Activated CD4-positive, alpha-beta T cell treated with anti-CD3 and anti-CD28 coated beads, Interleukin-2, amount 50 U/mL, for 48 hours (primary cell): ENCODE measurements at places on chromosomes 5 and 9.

- DNase-seq: no peak
Observed at GRCh38 chr5:133124891-133125290, 73.1 kb downstream of the HSPA4 start.

- no peak for DNase-seq
Observed at GRCh38 chr5:59164041-59164830, 581.4 kb downstream of the RAB3C start.

- no peak for DNase-seq
Observed at GRCh38 chr9:121709798-121710197, 58.4 kb downstream of the DAB2IP start.

GRCh38 chr5:145697251-145697990, 137.7 kb downstream of the PRELID2 start:
- peak; percentile 18 for DNase-seq

GRCh38 chr5:132049093-132049492, 11.4 kb upstream of the IL3 start:
- DNase-seq: no peak

GRCh38 chr5:65946198-65946745, 19.9 kb downstream of the ERBIN start:
- DNase-seq: no peak

DNA sequence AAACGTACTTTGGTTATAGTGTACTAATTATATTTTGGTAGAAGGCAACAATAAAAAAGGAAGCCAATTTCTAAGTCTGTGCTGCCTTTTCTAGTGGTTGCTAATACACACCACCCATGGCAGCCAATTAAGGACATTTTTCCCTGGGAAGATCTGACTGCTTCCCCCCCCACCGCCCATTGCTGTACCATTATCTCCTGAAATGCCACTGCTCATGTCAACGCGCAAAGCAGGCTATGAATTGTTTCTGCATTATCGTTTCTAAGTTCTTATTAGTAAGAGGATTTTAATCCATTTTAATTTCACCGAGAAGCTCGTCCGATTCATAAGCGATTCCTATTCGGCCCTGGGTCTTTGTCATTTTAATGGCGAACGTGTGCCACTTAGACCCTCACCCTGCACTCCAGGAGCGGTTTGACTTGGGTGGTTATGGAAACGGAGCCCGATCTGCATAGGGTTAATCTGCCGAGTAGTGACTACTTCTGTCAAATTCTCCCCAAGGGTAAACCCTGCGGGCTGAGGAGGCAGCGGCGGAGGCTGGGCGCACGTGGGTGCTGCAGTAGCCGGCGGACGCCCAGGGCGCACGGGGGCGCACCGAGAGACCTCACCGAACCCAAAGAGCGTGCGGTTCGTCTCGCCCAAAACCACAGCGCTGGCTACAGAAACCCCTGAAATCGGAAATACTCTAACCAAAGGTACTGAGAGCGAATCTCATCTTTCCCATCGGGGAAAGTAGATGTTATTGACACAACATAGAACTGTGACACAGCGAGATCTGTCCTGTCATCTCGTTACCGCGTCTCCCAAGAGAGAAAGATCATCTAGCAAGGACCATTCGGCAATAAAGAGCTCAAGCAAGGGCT, 55.8 kb upstream of the SHC3 start:
- peak; percentile 58 for DNase-seq

DNA sequence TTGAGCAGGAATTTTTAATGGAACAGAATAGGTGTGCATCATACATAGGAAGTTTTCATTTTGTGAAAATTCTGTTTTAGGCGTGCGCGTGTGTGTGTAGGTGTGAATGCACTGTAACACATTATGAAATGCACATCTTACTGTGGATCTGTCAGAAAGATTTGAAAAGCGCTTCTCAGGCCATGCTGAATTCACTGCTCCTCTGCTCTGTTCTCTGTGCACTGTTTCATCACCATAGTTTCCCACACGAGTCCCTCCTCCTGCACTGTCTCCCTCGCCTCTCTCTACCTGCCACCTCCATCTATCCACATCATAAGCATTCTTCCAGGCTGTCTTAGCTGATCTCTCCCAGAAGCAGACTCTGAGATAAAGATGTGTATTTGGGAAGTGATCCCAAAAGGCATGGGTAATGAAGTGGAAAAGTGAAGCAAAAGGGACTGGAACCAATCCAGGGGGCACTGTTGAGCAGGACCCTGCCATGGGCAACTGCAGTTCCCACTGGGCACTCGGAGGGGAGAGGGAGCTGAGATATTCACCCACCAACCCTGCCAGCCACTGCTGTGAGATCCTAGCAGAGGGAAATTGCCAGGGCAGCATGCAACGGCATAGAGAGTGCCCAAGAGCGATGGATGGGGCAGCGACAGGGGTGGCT, 65.9 kb downstream of the GABBR2 start:
- no peak for DNase-seq

DNA sequence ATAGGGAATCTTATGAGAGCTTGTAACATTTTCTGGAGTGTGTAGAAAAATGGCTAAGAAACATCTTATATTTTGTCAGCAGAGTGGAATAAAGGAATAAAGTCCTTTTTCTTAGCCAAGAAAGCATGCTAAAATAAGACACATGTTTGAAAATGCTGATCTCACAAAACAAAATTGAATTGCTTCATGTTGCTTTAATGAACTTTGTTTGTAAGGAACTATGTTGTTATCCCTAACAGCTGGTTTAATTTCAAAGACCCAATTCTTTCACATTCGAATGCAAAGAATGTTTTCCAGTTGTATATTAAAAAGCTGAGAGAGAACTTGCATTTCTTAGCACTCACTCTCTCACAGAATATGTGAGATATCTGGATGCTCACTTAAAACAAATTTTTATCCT, 107.6 kb downstream of the MUSK start:
- no peak for DNase-seq

- no peak for DNase-seq
Observed at GRCh38 chr5:10538103-10538788, 25.6 kb upstream of the ANKRD33B start.

DNA sequence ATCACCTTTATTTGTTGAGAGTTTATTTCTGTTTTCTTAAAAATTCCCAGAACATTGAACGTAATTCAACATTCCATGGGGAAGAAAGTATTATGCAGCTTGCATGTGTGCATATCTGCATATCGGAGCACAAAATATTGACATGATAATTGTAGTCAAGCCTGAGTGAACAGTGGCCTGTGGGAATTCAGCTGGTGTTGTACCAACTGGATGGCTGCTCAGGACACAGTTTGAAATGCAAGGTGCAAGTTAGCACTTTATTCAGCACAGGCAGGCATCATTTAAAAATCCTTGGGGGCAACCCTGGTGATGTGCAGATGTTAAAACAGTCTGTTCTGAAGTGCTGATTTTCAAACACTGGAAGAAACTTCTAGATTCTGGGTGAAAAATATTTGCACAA, 82.4 kb downstream of the CNTLN start:
- no peak for DNase-seq

GRCh38 chr5:72605632-72606031, 98.4 kb upstream of the ZNF366 start:
- DNase-seq: no peak

- DNase-seq: peak; percentile 63
Observed at GRCh38 chr9:21965401-21965951, 28.7 kb downstream of the CDKN2A start.

- DNase-seq: no peak
Observed at GRCh38 chr9:133916159-133916541, 76.0 kb downstream of the VAV2 start.

GRCh38 chr9:121652021-121652837, 795 bp downstream of the DAB2IP start:
- no peak for DNase-seq

GRCh38 chr5:14614490-14614889, 32.9 kb downstream of the OTULINL start:
- DNase-seq: no peak

GRCh38 chr5:28216939-28217360, 1178.6 kb upstream of the CDH9 start:
- DNase-seq: no peak

- no peak for DNase-seq
Observed at GRCh38 chr5:95285409-95285755, 488 bp upstream of the MCTP1 start.

GRCh38 chr9:81844131-81844567, 84.1 kb upstream of the SPATA31D4 start:
- DNase-seq: no peak

- no peak for DNase-seq
Observed at GRCh38 chr5:96714450-96714849, 52.3 kb downstream of the CAST start.
